Epithelial cell of esophagus (primary cell): ENCODE measurements at places on chromosomes 2 and 18.

- peak; percentile 97 for DNase-seq
Measured at GRCh38 chr2:172836347-172836821, 100.7 kb downstream of the RAPGEF4 start.

GRCh38 chr18:56593906-56594305 lies 44.5 kb downstream of the TXNL1 start:
- DNase-seq = peak; percentile 16

- DNase-seq = peak; percentile 4
Measured at GRCh38 chr2:212330263-212330662, 208.3 kb downstream of the ERBB4 start.

DNA sequence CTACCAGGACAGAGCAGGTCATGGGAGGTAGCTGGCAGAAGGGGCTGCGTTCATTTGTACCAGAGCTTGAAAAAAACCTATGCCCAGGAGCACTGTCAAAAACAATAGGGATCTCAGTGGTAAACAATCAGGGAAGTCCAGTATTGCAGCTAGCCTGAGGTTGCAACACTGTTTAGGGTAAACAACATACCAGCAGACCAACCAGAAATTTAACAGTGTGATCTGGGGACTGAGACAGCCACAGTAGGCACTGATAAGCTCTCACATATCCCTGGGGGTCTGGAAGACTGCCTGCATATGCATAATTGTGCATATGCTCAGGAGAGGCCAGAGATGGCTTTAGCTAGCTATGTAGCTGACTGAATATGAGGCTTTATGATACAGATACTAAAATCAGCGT lies 12.0 kb upstream of the ZCCHC2 start:
- peak; percentile 41 for DNase-seq
